Bronchial epithelial cell (primary cell): ENCODE measurements at places on chromosomes 4 and X. TPM values are rescaled to one million over a fixed set of nuclear protein-coding genes. Genes with fewer than 3 reads are reported as not detected.

AMTN gene
- total RNA-seq, result 0.38 and 0.79 TPM in 2 replicates

DNA sequence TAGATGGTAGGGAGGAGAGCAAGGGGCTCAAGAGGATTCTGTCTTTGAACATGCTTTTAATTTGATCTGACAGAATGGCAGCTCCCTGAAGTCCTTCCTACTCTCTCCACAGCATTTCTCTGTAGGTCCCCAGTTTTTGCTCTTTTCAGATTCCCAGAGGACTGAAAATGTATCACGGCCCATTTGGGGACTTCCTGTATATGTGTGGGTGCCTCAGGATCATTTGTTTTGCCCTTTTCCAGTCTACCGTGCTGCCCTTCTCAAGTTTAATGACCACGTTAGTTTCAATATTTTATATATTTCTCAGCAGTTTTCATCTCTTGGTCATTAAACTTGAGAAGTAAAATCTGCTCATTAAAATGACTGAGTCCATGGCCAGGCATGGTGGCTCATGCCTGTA, 2.3 kb downstream of the TBC1D1 start:
- no peak for DNase-seq

GRCh38 chr4:145554691-145555090, 64.5 kb upstream of the MMAA start:
- no peak for DNase-seq

GRCh38 chrX:25072247-25072646, 56.5 kb upstream of the ARX start:
- DNase-seq, result no peak

GRCh38 chr4:53576676-53577372, 14.5 kb downstream of the LNX1 start:
- peak; percentile 22 for DNase-seq

SGMS2 gene
- total RNA-seq, result 95.0 and 103 TPM in 2 replicates

GRCh38 chr4:166994686-166995085, 239.6 kb downstream of the SPOCK3 start:
- no peak for DNase-seq

UGT2B10 gene
- not detected in 2 replicates for total RNA-seq

DNA sequence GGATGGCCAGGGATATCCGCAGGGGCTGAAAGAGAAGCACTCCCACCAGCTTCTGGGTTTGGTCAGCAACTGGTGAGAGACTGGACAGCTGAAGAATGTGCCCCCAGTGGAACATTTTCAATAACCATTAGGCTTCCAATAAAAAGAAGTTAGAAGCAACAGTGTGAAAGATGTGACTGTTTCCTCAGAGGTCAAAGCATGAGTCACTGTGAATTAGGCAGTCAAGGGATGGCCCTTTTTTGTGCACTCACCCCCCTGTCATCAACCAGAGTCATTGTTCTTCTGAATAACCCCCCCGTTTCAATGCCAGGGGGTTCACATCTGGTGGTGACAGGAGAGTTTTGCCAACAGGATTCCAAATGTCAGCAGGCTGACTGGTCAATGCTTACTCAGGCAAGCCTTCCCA, 74.6 kb upstream of the SH3RF1 start:
- DNase-seq, result peak; percentile 86

- no peak for DNase-seq
These were observed 103.4 kb downstream of the REELD1 start for GRCh38 chr4:146317783-146318182.

DNA sequence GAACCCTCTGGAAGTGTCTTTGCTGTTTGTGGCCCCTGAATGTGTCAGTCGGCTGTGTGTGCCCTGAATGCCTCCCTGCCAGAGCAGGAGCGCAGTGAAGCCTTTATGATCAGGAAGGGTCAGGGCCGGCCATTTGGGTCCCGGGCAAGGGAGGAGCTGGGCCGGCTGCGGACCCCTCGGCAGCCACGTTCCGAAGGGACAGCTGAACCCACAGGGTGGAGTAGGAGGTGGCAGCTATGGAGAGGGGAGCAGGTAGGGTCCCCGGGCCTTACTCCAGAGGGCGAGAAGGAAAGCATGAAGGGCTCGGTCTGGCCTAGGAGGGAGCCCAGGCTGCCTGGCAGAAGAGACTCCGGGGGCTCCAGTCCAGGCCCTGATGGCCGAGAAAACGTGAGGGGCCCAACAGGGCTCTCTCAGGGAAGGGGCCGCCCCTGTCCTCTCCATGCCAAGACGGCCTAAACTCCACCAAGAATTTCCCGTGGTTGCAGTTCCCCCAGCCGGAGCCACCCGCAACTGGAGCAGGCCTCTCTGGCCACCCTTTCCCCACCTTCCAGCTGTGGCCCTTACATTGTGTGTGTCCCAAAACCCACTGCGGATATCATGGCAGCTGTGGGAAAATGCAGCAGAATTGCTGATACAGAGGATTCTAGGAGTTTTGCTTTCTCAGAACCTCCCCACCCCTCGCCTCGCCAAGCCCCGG, 182.2 kb upstream of the STK26 start:
- no peak for DNase-seq

KIF4A gene
- 0.26 and 0.64 TPM in 2 replicates for total RNA-seq

DNA sequence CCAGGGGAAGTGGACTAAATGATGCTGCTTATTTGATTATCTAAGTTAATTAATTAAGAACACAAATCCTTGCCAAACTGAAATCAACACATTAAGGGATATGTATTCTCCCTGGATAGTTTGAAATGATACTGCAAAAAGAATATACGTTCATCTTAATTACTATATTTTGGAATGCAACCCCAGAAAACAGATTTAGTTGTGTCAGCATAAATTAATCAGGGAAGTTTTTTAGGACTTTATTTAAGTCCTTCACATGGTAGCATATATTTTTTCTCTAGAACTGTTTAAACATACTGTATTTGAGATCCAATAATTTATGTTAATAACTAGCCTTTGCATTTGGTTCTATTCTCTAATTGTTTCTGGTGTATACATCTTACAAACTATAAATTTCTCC, 52.5 kb downstream of the NRK start:
- no peak for DNase-seq

DNA sequence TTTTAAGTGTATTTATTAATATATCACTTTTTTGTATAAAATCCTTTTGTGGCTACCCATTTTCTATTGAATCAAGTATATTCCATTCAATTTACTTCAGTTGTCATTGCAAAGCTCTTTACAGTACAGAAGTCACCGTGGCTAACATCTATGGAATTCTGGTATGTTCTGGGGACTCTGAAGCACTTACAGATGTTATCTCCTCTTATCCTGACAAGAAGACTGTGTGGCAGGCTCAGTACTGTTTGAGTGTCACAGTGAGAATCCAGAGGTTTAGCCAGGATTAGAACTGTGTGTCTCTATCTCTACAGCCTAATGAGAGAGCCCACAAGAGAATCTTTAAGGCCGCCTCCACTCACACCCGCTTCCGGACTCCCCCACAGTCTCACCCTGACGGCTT, 78.2 kb upstream of the SORBS2 start:
- DNase-seq, result no peak

- peak; percentile 51 for DNase-seq
These were observed 801.4 kb upstream of the GRID2 start for GRCh38 chr4:91502365-91502764.

WNK3 gene
- 0.26 and 0.51 TPM in 2 replicates for total RNA-seq

DNA sequence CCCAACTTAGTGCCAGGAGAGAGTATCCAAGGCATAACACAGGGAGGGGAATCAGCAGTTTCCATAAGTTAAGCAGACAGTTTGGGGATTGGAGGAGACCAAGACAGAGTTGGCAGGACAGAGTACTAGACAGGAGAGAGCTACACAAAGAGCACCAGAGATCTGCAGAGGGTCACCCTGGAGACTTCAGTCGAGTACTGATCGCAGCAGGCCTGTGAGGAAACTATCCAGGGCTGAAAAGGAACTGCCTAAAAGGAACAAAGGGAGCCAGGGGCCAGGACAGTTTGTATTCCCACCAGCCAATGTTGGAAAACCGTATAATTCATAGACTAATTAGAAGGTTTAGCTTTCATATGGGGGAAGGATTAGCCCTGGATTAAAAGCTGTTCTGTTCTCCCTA, 80.6 kb upstream of the ENPP6 start:
- DNase-seq, result no peak

DNA sequence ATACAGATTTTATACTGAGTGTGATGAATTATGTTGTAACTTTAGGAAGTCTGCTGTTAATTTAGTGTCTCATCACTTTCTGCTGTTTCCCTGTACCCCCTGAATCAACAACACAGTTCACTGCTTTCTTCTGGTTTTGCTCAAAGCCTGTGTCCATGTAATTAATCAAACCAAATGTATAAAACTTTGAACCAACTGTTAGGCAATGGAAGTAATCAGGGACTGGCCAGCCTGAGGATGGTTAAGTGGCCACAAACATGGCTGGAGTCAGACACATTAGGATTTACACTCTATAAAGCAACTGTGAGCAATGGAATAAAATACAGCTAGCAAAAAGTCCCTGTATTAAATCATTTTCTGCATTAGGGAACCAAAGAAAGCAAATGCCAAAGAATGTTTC, 42.6 kb downstream of the CXCL1 start:
- no peak for DNase-seq

- DNase-seq, result no peak
These were observed 782 bp downstream of the PITX2 start for GRCh38 chr4:110621839-110622751.

EDA gene
- total RNA-seq, result 0.26 and 0.77 TPM in 2 replicates

GRCh38 chrX:138775517-138775916, 64.0 kb upstream of the FGF13 start:
- peak; percentile 23 for DNase-seq

- DNase-seq, result no peak
These were observed 1540.1 kb upstream of the PCDH10 start for GRCh38 chr4:131609039-131609438.

DNA sequence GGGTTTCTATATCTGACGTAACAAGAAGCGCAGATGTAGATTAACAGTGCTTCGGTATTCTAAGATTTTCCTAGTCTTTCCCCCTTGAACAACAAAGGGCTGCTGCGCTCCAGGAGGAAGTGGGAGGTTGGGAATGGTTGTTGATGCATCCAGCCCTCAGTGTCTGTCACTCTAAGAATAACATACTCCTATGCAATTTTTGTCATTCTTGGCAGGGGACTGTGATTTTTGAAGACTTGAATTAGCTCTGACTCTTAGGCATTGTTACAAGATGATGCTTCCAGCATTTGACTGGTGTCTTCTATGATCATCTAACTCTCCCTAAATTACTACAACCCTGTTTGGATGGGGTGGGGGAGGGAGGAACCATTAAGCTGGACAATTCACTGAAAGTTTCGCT, 394.2 kb downstream of the ARHGAP24 start:
- DNase-seq, result no peak

PRAF2 gene
- total RNA-seq, result 1.7 and 2.6 TPM in 2 replicates

TENT5D gene
- total RNA-seq, result not detected in 2 replicates

DNA sequence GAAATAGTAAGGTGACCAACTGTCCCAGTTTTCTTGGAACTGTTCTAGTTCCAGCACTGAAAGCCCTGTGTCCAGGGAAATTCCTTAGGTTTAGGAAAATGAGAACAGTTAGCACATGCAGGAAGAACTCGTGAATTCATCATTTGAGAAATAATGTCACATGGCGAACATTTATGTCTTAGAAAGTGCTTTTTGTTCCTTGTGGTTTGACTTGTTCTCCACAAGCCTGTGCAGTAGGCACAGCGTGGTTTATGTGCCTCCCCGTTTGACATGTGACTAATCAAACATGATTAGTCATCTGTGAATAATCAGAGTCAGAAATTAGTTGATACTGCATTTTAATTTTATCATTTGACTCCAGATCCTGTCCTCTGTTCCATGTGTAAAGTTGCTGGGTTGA, 556.0 kb upstream of the CPEB2 start:
- peak; percentile 86 for DNase-seq

- peak; percentile 12 for DNase-seq
These were observed 2.4 kb upstream of the RAB40AL start for GRCh38 chrX:102934624-102935023.

CFI gene
- total RNA-seq, result 0.13 TPM in 1 of 2 replicates, not detected in the other

IL21 gene
- not detected in 2 replicates for total RNA-seq

DNA sequence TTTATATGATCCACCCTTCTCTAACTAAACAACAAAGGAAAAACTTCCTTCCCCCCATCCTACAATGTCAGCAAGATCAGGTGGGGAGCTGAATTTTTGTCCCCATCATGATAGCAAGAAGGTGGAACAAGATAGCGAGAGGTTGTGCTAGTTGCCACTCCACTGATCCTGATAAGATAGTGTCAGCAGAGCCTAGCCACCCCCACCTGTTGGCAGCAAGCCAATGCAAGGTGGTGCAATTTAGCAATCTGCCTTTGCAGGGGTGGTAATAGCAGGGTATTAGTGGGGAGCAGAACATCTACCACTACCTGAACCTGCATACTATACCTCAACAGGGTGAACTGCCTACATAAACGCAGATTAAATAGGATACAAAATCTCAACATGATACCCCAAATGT, 80.2 kb upstream of the MAMLD1 start:
- DNase-seq, result no peak
